Activated T-helper 2 cell treated with anti-CD3 and anti-CD28 coated beads, Interferon-gamma antibody, Interleukin-2, Interleukin-4, amounts not matched to agents 10 μg/mL and 5 μg/mL and 100 μg/mL, durations not matched to agents 14 hours and 24 hours and 36 hours (primary cell): ENCODE measurements at places on chromosomes 1 and 21.
A peak's percentile ranks its signal among the peaks of the same experiment; 100 is the strongest.

GRCh38 chr1:159170639-159171038, 776 bp upstream of the CADM3 start:
- H3K4me3 ChIP-seq = no peak overlapping the region
- H3K27me3 ChIP-seq = peaks cover 56% of the 10 kb centered on the region
- no peak overlapping the region for H3K27ac ChIP-seq

DNA sequence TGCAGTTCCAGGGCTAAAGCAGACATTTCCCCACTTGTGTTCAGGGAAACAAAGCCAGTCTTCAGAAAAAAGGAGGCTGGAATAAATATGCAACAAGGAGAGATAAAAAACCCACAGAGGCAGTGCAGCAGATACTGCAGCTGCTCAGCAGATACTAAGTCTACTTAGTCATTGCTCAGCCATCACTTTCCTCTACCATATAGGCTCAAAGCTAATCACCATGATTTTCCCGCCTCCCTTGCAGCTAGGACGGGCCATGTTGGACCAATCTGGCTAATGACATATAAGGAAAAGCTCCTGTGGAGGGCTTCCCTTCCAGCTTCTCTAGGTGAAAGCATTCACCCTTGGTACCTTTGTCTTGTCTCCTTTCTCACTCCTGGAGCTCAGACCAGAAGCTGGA, 10.0 kb upstream of the EFHD2 start:
- no peak for DNase-seq
- no peaks in the 10 kb centered on the region for H3K4me1 ChIP-seq
- H3K36me3 ChIP-seq = no peaks in the 10 kb centered on the region

DNA sequence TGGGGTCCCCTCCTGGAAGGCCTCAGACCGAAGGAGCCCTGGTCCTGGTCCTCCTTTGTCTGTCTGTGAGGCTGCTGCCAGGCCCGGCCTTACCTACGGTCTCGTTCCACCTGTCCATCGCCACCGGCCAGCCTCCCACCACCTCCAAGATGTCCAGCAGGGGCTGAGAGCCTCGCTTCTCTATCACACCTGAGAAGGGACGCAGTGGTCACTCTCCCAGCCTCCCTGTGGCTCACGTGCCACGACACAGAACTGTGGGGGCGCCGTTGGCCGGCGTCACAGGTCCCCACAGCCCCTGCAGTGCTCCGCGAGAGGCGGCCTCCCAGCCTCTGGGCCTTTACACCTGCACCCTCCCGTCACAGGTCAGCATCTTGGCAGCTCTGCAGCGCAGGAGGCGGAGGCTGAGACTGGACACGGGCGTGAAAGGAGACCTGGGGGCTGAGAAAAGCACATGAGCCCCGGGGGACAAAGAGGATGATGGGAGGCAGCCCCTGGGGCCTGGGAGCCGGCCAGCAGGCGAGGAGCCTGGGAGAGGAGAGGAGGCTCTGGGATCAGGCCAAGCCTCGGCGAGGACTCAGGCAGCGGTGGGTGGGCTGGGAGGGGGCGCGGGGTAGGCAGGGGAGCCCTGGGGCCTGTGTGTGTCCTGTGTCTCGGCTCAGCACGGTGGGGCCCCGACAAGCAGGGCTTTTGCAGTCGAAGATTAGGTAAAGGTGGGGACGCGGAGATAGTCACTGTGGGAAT, 20.5 kb downstream of the PRXL2B start:
- H3K4me3 ChIP-seq = no peak overlapping the region
- H3K4me1 ChIP-seq = no peaks in the 10 kb centered on the region
- DNase-seq = no peak

- no peaks in the 10 kb centered on the region for H3K4me1 ChIP-seq
- H3K27ac ChIP-seq = no peak overlapping the region
- H3K36me3 ChIP-seq = no peaks in the 10 kb centered on the region
These were observed 32.4 kb downstream of the KCNN3 start for GRCh38 chr1:154837672-154838171.

GRCh38 chr1:183685112-183685713, 32.1 kb upstream of the APOBEC4 start:
- peaks cover 34% of the 10 kb centered on the region for H3K27me3 ChIP-seq
- DNase-seq = no peak
- no peaks in the 10 kb centered on the region for H3K36me3 ChIP-seq

- H3K4me3 ChIP-seq = peak overlapping the region; percentile 26
- no peaks in the 10 kb centered on the region for H3K27me3 ChIP-seq
- H3K36me3 ChIP-seq = no peaks in the 10 kb centered on the region
These were observed 10.0 kb downstream of the NCF2 start for GRCh38 chr1:183580281-183580682.

- H3K27me3 ChIP-seq = peaks cover 59% of the 10 kb centered on the region
- peak within 1 kb of the TSS; percentile 83 for H3K4me3 ChIP-seq
- H3K4me1 ChIP-seq = peaks cover 24% of the 10 kb centered on the region
- peak within 1 kb of the TSS; percentile 33 for H3K27ac ChIP-seq
These were observed at the start of gene CDC42BPA for GRCh38 chr1:227318016-227318852. CDC42BPA (minus strand) TSS chr1:227318492; CDS start chr1:227317182, 1,310 bp downstream.

- H3K27ac ChIP-seq = no peak overlapping the region
- H3K4me1 ChIP-seq = no peaks in the 10 kb centered on the region
- no peak overlapping the region for H3K4me3 ChIP-seq
- no peaks in the 10 kb centered on the region for H3K36me3 ChIP-seq
- DNase-seq = no peak
- peaks cover 8% of the 10 kb centered on the region for H3K27me3 ChIP-seq
These were observed 176.2 kb downstream of the RHOU start for GRCh38 chr1:228911225-228912210.

- peaks cover 12% of the 10 kb centered on the region for H3K4me1 ChIP-seq
- peak; percentile 22 for DNase-seq
- H3K4me3 ChIP-seq = peak overlapping the region; percentile 80
- H3K36me3 ChIP-seq = peaks cover 12% of the 10 kb centered on the region
These were observed 516 bp downstream of the PHLDA3 start for GRCh38 chr1:201468501-201468843.

DNA sequence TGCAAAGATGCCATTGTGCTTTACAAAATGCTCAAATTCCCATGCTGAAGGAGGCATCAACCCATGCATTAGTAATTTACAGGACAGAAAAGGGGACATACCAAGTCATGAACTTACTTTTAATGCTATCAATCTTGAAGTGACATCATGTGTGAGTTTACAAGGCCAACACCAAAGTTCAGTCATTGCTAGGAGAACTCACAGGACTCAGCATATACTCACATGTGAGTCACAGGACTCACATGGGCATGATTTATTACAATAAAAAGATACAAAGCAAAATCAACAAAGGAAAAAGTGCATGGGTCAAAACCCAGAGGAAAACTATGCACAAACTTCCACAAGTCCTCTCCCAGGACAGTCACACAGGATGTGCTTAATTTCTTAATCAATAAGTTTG, 1656.0 kb downstream of the MRPL39 start:
- no peak for DNase-seq
- no peak overlapping the region for H3K4me3 ChIP-seq
- H3K27me3 ChIP-seq = peaks cover 1% of the 10 kb centered on the region
- no peaks in the 10 kb centered on the region for H3K36me3 ChIP-seq
- H3K4me1 ChIP-seq = peaks cover 34% of the 10 kb centered on the region
- H3K27ac ChIP-seq = no peak overlapping the region

GRCh38 chr21:27787046-27787445, 820.2 kb upstream of the ADAMTS5 start:
- no peak for DNase-seq
- H3K27ac ChIP-seq = no peak overlapping the region
- no peaks in the 10 kb centered on the region for H3K27me3 ChIP-seq
- no peaks in the 10 kb centered on the region for H3K4me1 ChIP-seq
- H3K36me3 ChIP-seq = no peaks in the 10 kb centered on the region

DNA sequence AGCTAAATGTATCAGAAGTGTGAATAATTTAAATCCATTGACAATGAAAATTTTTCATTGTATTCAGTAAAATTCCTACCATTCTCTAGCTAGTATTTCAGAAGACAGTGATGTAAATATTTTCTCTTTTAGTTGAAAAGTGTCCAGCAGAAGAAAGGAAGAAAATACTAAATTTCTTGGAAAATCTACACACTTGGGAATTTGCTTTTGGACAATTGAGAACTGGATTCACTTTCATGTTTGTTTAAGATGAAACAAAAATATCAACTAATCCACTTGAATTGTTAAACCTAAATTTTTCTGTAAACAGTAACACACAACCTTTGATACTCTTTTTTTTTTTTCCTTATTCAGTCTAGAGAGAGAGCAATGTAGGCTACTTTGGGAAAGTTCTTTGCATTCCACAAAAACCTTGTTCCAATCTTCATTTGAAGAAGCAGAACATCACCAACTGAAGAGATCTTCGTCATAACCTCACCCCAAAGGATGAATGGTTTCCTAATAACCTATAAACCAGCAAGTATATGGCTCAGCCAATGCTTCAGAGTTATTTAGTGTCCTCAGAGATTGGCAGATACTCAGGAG, 155.1 kb upstream of the GORAB start:
- no peak overlapping the region for H3K27ac ChIP-seq
- H3K4me1 ChIP-seq = no peaks in the 10 kb centered on the region
- H3K4me3 ChIP-seq = no peak overlapping the region
- H3K36me3 ChIP-seq = no peaks in the 10 kb centered on the region
- H3K27me3 ChIP-seq = no peaks in the 10 kb centered on the region

DNA sequence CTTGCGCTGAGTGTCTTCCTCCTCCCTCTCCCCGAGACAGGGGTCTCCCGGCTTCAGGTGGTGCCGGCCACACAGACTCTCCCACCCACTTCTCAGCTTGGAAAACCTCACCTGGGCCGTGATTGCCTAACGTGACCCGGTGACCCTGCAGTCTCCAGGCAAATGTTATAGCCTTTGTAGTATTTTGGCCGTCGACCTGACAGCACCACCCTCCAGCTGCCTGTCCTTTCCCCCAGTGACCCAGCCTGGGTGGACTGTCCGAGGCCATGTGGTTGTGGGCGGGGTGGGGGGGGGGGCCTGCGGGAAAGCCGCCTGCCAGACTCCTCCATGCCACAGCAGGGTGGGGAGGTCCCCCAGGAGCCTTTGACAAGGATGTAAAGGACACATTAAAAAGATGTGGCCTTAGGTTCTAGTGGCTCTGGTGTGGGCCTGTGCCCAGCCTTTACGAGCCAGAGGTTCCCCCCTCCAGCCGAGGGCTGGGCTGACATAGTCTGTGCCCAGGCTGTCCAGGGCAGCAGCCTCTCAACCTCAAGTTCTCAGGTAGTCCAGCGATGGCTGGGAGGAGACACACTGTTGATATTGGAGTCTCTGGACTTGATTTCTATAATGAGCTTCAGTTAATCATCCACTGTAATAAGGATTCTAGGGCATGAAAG, 8.1 kb downstream of the TOR3A start:
- H3K4me3 ChIP-seq = no peak overlapping the region
- H3K27ac ChIP-seq = no peak overlapping the region
- H3K4me1 ChIP-seq = peaks cover 1% of the 10 kb centered on the region
- H3K27me3 ChIP-seq = no peaks in the 10 kb centered on the region
- peaks cover 47% of the 10 kb centered on the region for H3K36me3 ChIP-seq
- no peak for DNase-seq

- H3K36me3 ChIP-seq = no peaks in the 10 kb centered on the region
- no peak overlapping the region for H3K27ac ChIP-seq
- no peak for DNase-seq
- H3K27me3 ChIP-seq = peaks cover 48% of the 10 kb centered on the region
- peaks cover 8% of the 10 kb centered on the region for H3K4me1 ChIP-seq
These were observed 826 bp upstream of the CA14 start for GRCh38 chr1:150256554-150257341.

DNA sequence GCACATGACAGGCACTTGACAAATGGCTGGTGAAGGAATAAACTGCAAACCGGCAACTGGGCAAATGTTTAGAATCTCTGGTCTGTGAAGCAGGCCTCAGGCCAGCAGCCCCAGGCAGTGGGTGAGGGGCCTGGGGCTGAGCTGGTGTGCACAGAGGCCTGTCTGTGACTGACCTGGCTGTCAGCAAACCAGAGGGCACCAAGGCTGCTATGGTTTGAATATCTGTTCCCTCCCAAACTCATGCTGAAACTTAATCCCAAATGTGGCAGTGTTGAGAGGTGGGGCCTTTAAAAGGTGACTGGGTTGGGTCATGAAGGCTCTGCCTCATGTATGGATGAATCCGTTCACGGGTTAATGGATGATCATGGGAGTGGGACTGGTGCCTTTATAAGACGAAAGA, 139.8 kb downstream of the DMRTB1 start:
- H3K36me3 ChIP-seq = no peaks in the 10 kb centered on the region
- H3K4me1 ChIP-seq = peaks cover 2% of the 10 kb centered on the region
- H3K4me3 ChIP-seq = no peak overlapping the region
- H3K27me3 ChIP-seq = no peaks in the 10 kb centered on the region
- H3K27ac ChIP-seq = no peak overlapping the region
- DNase-seq = no peak

- H3K4me3 ChIP-seq = no peak overlapping the region
- no peak overlapping the region for H3K27ac ChIP-seq
- H3K36me3 ChIP-seq = no peaks in the 10 kb centered on the region
- peaks cover 4% of the 10 kb centered on the region for H3K4me1 ChIP-seq
These were observed 5.7 kb upstream of the TMEM167B start for GRCh38 chr1:109084563-109085517.

DNA sequence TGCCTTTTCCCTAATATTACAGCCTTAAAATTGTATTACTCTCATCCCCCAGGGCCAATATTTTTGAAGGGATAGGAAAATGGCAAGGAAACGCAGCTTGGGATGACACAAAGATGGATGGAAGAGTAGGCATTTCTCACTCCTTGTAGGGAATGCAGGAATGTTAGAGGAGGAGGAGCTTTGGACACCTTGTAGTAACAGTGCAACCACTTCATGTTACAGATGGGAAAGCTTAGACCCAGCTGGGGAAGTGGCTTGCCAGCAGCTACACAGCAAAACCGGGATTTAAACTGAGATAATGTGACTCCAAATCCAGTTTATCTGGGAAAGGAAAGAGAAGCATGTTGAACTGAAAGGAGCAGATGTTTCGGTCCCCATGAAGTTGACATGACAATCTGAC, 473.7 kb upstream of the DAB1 start:
- H3K4me1 ChIP-seq = no peaks in the 10 kb centered on the region
- no peak overlapping the region for H3K27ac ChIP-seq
- H3K27me3 ChIP-seq = no peaks in the 10 kb centered on the region

GRCh38 chr1:195202241-195202640, 1406.0 kb downstream of the KCNT2 start:
- H3K27me3 ChIP-seq = peaks cover 29% of the 10 kb centered on the region
- H3K36me3 ChIP-seq = no peaks in the 10 kb centered on the region
- no peak overlapping the region for H3K4me3 ChIP-seq
- H3K27ac ChIP-seq = no peak overlapping the region
